ENCODE measurements at places on chromosomes 4 and X.

- H3K36me3 ChIP-seq = no peaks in the 10 kb centered on the region
- H3K4me1 ChIP-seq = peaks cover 9% of the 10 kb centered on the region
- no peaks in the 10 kb centered on the region for H3K27me3 ChIP-seq
- H3K27ac ChIP-seq = no peak overlapping the region
- no peak for DNase-seq
These were observed 37.5 kb upstream of the RASGEF1B start for GRCh38 chr4:81509191-81509590.

- no peaks in the 10 kb centered on the region for H3K27me3 ChIP-seq
These were observed 381.9 kb downstream of the RAB28 start for GRCh38 chr4:13102092-13102742.

- H3K4me1 ChIP-seq = no peaks in the 10 kb centered on the region
- no peaks in the 10 kb centered on the region for H3K36me3 ChIP-seq
- no peak overlapping the region for H3K4me3 ChIP-seq
- H3K27me3 ChIP-seq = no peaks in the 10 kb centered on the region
- DNase-seq = no peak
These were observed 766.6 kb downstream of the FAT4 start for GRCh38 chr4:126081336-126081735.

- peak; percentile 78 for DNase-seq
- H3K4me1 ChIP-seq = no peaks in the 10 kb centered on the region
- H3K27ac ChIP-seq = no peak within 1 kb of the TSS
- H3K4me3 ChIP-seq = no peak within 1 kb of the TSS
- H3K36me3 ChIP-seq = no peaks in the 10 kb centered on the region
These were observed at the start of gene PWWP3B for GRCh38 chrX:106168107-106168506. Gene PWWP3B, plus strand, starts transcription at chrX:106168305. Its CDS starts 37,128 bp downstream, at chrX:106205433.

- no peak overlapping the region for H3K27ac ChIP-seq
- H3K4me1 ChIP-seq = peaks cover 7% of the 10 kb centered on the region
- DNase-seq = peak; percentile 30
- no peaks in the 10 kb centered on the region for H3K36me3 ChIP-seq
- no peaks in the 10 kb centered on the region for H3K27me3 ChIP-seq
These were observed 93.4 kb downstream of the TENT5D start for GRCh38 chrX:80513625-80514024.

DNA sequence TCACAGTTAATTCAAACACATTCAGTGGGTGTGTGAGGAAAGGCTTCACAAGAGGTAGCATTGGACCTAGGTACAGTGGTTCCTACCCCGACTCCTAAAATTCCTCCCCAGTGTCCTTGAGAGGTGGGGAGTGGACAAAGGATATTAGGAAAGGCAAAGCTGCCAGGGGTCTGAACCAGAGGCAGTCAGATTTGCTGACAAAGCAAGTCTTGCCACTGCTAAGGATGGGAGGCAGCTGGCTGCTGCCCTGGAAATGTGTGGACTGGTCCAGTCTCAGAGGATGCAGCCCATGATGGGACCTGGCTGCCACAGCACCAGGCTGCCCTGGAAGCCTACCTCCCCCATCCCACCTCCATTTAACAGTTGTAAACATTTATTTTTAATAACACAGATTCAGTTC, 4.1 kb upstream of the PHF8 start:
- H3K4me3 ChIP-seq = no peak overlapping the region
- DNase-seq = no peak
- no peak overlapping the region for H3K27ac ChIP-seq
- no peaks in the 10 kb centered on the region for H3K36me3 ChIP-seq
- no peaks in the 10 kb centered on the region for H3K4me1 ChIP-seq
- no peaks in the 10 kb centered on the region for H3K27me3 ChIP-seq

DNA sequence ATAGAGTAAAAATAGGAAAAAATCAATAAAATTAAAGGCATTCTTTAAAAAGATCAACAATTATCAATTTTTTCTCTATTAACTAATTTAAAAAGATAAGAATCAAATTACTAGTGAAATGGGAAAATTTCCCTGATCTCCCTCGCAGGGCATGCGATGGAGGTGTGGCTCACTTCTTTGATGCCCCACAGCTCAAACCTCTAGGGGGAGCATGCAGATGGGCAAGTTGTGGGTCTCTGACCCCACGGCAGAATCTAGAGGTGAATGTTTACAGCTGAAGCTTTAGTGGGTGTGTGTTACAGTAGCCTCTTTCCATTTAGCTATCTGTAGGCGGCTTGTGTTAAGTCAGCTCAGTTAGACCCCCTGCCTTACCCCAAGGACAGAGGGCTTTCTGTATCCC, 1348.8 kb downstream of the PCDH18 start:
- H3K27ac ChIP-seq = no peak overlapping the region
- DNase-seq = no peak

DNA sequence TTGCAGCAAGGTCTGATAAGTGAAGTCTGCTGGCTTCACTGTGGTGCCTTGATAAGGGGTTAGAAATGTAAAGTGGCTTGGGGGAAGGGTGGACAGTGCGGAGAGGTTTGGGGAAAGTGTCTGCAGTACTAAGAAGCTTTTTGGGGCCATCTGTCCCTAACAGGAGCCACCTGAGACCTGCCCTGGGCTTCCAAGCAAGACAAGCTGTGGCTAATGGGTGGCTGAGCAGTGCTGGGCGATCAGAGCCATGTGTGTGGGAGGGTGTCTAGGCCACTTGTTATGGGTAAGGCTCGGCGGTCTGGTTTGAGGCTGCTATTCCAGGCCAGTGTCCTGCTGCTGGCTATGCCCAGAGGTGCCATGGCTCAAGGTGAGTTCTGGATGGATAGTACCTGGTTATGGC, 185.4 kb upstream of the MTMR8 start:
- no peaks in the 10 kb centered on the region for H3K27me3 ChIP-seq
- H3K4me3 ChIP-seq = no peak overlapping the region
- no peak for DNase-seq

DNA sequence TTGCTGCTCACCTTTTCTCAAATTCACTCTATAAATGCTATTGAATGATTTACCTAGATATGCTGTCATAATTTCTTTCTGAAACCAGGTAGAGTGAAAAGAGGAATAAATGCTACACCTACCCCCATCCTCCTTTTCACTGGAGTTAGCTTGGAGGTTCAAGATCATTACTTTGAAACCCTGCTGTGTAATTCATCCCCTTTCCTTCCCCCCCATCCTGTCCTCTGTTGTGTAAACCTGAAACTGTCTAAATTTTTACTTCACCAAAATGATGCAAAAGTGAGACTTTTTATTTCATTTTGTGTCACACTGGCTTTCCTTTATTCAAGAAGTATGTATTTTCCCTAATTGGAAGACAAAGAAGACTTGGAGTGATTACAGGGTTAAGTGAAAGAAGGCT, 5.4 kb downstream of the ZCCHC18 start:
- H3K4me3 ChIP-seq = no peak overlapping the region
- H3K36me3 ChIP-seq = no peaks in the 10 kb centered on the region
- no peaks in the 10 kb centered on the region for H3K4me1 ChIP-seq

- H3K4me3 ChIP-seq = no peak overlapping the region
- DNase-seq = no peak
- H3K27me3 ChIP-seq = no peaks in the 10 kb centered on the region
These were observed 87.0 kb downstream of the BCOR start for GRCh38 chrX:40010550-40011321.

DNA sequence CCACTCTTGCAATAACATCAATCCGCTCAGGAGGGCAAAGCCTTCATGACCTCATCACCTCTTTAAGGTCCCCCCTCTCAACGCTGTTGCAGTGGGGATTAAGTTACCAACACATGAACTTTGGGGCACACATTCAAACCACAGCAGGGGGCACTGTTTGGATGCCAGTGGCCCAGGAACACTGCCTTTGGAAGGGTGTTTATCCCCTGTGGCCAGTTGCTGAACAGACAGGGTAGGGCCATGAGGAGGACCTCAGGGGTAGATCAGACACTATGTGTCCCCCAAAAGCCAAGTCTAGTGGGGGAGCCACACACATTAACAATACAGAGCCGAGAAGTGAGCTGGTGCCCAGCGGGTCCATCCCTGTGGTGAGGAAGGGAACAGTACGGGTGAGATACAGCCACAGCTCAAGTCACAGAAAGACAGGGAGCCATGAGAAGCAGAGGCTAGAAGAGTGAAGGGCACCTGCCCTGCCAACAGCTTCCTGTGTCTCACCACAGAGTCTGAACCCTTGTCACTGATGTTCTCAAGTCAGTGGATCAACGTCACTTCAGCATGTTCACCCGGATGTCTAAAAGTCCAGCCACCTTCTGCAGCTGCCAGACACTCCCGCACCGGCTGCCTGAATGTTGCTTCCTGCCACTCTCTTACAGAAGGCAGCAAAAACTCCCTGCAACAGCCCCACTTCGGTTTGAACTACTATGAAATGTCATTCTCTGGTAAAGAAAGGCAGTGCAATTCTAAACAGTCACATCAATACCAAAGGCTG, 19.9 kb upstream of the MXD4 start:
- H3K4me3 ChIP-seq = no peak overlapping the region
- no peak for DNase-seq
- H3K27me3 ChIP-seq = no peaks in the 10 kb centered on the region

DNA sequence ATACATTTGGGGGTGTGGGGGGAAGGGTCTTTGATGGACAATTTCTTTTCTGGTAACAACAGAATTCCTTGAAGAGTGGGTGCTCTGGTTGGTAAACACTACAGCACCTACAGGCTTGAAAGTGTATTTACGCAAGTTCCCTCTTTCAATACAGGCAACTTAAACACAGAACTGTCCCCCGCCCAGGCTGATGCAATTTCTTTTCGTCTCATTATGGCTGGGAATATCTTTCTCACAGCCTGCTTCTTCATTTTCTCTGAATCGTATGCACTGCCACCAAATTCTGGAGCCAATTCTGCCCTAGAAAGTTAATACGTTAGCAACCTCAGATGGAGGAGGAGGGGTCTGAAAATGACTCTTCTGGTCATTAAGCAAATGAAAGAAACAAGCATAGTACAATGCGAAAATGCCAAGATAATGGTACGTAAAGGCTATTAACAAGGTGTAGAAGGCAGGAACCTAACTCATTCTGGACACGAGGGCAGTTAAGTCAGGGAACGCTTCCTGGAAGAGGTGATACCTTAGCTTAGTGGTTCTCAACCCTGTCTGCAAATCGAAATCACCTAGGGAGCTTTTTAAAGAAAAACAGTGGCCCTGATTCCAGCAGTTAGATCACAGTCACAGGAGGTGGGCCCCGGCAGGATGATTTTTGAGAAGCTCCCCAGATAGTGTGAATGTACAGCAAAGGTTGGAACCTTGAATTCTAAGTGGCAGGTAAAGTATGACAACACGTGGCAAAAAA, 1.0 kb downstream of the AGA start:
- no peak for DNase-seq
- peak overlapping the region; percentile 90 for H3K27ac ChIP-seq
- no peaks in the 10 kb centered on the region for H3K4me1 ChIP-seq
- peak overlapping the region; percentile 29 for H3K4me3 ChIP-seq
- no peaks in the 10 kb centered on the region for H3K27me3 ChIP-seq
- H3K36me3 ChIP-seq = no peaks in the 10 kb centered on the region

- H3K27ac ChIP-seq = no peak overlapping the region
- H3K27me3 ChIP-seq = no peaks in the 10 kb centered on the region
- H3K36me3 ChIP-seq = no peaks in the 10 kb centered on the region
- no peak for DNase-seq
These were observed 94.5 kb upstream of the STIM2 start for GRCh38 chr4:26766141-26766540.

GRCh38 chrX:153641627-153642026, 5.4 kb upstream of the DUSP9 start:
- H3K36me3 ChIP-seq = no peaks in the 10 kb centered on the region
- H3K4me1 ChIP-seq = peaks cover 7% of the 10 kb centered on the region
- H3K27ac ChIP-seq = no peak overlapping the region
- no peak for DNase-seq
- H3K4me3 ChIP-seq = no peak overlapping the region
- H3K27me3 ChIP-seq = peaks cover 8% of the 10 kb centered on the region

GRCh38 chr4:177947607-177948006, 505.4 kb upstream of the AGA start:
- H3K36me3 ChIP-seq = no peaks in the 10 kb centered on the region
- no peak overlapping the region for H3K4me3 ChIP-seq
- H3K4me1 ChIP-seq = no peaks in the 10 kb centered on the region
- H3K27ac ChIP-seq = no peak overlapping the region
- no peak for DNase-seq

- no peaks in the 10 kb centered on the region for H3K27me3 ChIP-seq
- H3K4me1 ChIP-seq = no peaks in the 10 kb centered on the region
- no peak for DNase-seq
These were observed 16.7 kb downstream of the EDA2R start for GRCh38 chrX:66622209-66622608.

GRCh38 chr4:186845137-186845842, 121.6 kb upstream of the FAT1 start:
- no peaks in the 10 kb centered on the region for H3K27me3 ChIP-seq
- peaks cover 19% of the 10 kb centered on the region for H3K4me1 ChIP-seq
- DNase-seq = peak; percentile 8
- no peak overlapping the region for H3K4me3 ChIP-seq
- H3K27ac ChIP-seq = peak overlapping the region; percentile 47

GRCh38 chr4:164488114-164488513, 265.8 kb upstream of the SMIM31 start:
- no peak for DNase-seq
- H3K4me1 ChIP-seq = no peaks in the 10 kb centered on the region
- no peak overlapping the region for H3K27ac ChIP-seq
- no peak overlapping the region for H3K4me3 ChIP-seq
- no peaks in the 10 kb centered on the region for H3K27me3 ChIP-seq
- no peaks in the 10 kb centered on the region for H3K36me3 ChIP-seq

GRCh38 chrX:14872355-14872754, 514 bp downstream of the FANCB start:
- no peak overlapping the region for H3K27ac ChIP-seq
- H3K36me3 ChIP-seq = no peaks in the 10 kb centered on the region
- no peaks in the 10 kb centered on the region for H3K27me3 ChIP-seq
- H3K4me3 ChIP-seq = no peak overlapping the region

DNA sequence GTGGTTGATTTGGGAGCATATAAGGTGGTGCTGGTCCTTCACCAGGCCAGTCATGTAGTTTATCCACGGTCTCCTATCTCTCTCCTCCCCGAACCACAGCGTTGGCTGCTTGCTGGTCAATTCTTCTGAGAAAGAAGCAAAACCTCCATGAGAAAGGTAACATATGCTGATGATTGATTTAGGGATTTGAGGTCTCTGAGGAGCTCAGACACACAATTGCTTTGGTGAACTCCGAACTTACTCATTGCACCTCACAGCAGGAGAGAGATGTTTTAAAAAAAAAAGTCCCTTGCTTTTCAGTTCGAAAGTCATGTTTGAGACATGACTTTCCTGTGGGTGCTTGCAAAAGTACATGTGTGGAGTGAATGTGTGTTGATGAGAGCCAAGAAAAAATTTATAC, 100.2 kb downstream of the TSPAN7 start:
- no peaks in the 10 kb centered on the region for H3K4me1 ChIP-seq
- no peaks in the 10 kb centered on the region for H3K27me3 ChIP-seq
- no peak overlapping the region for H3K4me3 ChIP-seq
- no peak overlapping the region for H3K27ac ChIP-seq
- H3K36me3 ChIP-seq = no peaks in the 10 kb centered on the region

- no peaks in the 10 kb centered on the region for H3K36me3 ChIP-seq
- no peak for DNase-seq
- no peak overlapping the region for H3K4me3 ChIP-seq
These were observed 231.4 kb downstream of the QDPR start for GRCh38 chr4:17280261-17281018.

Measured in thyroid gland (tissue), 4 donors.